Activated naive CD4-positive, alpha-beta T cell treated with anti-CD3 and anti-CD28 coated beads for 36 hours (primary cell): ENCODE measurements at places on chromosomes 4 and X. TPM values are rescaled to one million over a fixed set of nuclear protein-coding genes. Genes with fewer than 3 reads are reported as not detected.

Gene NMU
- total RNA-seq, result not detected

Gene GPM6B
- not detected for total RNA-seq

Gene CXCL11
- total RNA-seq, result not detected

Gene DIPK2B
- total RNA-seq, result not detected

Gene H2BW2
- not detected for total RNA-seq

DNA sequence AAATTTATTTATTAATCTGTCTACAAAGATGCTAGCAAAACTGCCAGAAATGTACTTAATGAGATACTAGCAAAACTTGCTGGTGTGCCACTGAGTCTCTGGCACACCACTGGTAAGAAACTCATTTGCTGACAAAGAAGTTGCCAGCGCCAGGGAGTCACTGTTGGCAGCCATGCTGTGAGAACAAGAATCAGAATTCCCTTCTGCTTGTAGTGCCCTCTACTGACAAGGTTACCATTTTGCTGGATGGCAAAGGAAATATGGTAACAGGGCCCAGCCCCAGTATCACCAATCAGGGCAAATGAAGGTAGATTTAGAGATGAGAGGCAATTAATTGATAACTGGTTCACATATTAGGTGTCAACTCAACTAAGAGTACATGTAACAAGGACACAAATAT is 750.1 kb upstream of the ADGRL3 start:
- no peak overlapping the region for H3K4me3 ChIP-seq
- H3K27me3 ChIP-seq, result no peaks in the 10 kb centered on the region

- no peaks in the 10 kb centered on the region for H3K4me1 ChIP-seq
- DNase-seq, result no peak
- no peak overlapping the region for H3K4me3 ChIP-seq
- H3K27me3 ChIP-seq, result no peaks in the 10 kb centered on the region
- H3K27ac ChIP-seq, result no peak overlapping the region
Measured at GRCh38 chr4:88725986-88726385, 28.4 kb upstream of the NAP1L5 start.
